Activated CD8-positive, alpha-beta T cell treated with anti-CD3 and anti-CD28 coated beads, Interleukin-2, amount 10 ng/mL, durations not matched to agents 7 days and 5 days (primary cell): ENCODE measurements at places on chromosomes 6 and 20.

GRCh38 chr6:106450653-106451052 is 90.1 kb downstream of the CRYBG1 start:
- no peak for DNase-seq

GRCh38 chr6:90885611-90886056 is 298.8 kb upstream of the MAP3K7 start:
- no peak for DNase-seq

GRCh38 chr20:58714340-58714922 is 21.8 kb downstream of the NPEPL1 start:
- DNase-seq = peak; percentile 15

DNA sequence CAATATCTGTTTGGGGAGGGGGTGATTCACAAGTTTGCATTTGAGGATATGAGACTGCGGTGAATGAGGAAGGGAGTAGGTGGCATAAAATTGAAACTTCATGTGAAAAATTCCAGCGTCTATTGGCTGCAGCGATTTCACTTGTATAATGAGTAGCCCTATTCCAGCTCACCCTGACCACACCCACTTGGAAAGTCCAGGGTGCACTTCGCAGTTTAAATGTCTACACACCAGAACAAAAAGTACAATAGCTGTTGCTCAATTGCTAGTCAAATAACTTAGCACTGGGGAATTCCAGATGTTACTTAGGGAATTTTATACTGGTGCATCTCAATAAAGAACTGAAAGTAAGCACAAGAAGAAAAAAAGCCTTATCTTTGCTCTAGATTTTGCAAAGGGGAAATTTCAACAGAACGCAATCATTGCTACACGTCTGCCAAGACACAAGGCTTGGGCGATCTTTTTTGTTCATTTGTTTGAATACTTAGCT is 6.3 kb downstream of the TNFAIP3 start:
- DNase-seq = peak; percentile 44

- peak; percentile 74 for DNase-seq
Measured at GRCh38 chr20:62617711-62618483, 24.4 kb upstream of the SLCO4A1 start.

- no peak for DNase-seq
Measured at GRCh38 chr20:36967636-36968035, 16.1 kb upstream of the SAMHD1 start.

- peak; percentile 20 for DNase-seq
Measured at GRCh38 chr20:64113796-64114355, 6.5 kb upstream of the NPBWR2 start.

DNA sequence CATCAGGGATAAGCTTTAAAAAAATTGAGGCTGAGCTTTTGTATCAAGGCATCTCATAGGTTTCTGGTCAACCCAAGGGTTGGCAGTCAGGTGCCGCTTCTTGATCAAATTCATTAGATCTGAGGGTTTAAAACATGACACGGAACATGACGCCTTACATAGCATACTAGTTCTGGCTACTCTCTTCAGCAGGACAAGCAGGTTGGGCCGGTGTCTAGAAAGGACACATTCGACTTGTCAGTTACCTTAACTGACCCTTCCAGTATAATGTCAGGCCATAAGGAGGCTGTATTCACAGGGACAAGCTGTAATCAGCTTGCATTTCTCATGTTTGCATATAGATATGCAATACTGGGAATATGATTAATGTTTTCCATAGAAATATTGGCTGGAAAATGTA is 65.6 kb downstream of the PHACTR1 start:
- no peak for DNase-seq

DNA sequence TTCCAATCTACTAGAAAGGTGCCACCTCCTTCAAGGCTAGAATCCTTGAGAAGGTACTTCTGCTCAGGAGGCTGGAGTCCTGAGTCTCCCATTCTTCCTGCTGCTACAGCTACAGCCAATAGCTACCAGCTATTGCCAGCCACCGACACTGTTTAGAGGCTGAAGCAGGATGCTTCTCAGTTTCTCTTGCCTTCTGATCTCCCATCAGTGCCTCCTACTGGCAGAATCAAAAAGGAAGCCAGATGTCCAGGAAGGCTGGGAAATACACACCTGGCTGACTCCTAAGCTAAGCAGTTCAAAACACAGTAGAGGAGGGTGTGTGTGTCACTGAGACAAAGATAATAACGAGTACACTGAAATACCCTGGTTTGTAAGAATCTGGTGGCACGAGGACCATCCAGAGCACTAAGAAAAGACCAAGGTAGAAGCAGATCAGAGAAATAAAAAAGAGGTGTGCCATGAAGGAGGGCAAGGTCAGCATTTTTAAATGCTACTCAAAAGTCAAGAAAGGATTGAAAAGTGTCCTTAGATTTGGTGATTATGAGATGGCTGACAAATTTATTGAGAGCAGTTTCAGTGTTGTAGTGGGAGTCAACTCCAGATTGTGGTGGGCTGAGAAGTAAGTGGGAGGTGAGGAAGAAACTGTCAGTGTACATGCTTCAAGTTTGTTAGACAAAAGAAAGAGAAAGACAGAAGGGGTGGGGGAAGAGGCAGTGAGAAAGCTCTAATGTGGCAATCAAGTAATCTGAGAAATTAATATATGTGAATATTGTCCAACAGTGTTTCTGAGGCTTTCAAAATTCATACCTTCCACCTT is 2.3 kb upstream of the HLA-DMA start:
- peak; percentile 56 for DNase-seq
